ENCODE measurements at places on chromosomes 4 and X.

- no peaks in the 10 kb centered on the region for H3K27me3 ChIP-seq
- peaks cover 19% of the 10 kb centered on the region for H3K4me1 ChIP-seq
- H3K36me3 ChIP-seq, result peaks cover 7% of the 10 kb centered on the region
- H3K4me3 ChIP-seq, result peak overlapping the region; percentile 65
Observed at GRCh38 chr4:94208266-94208665, 601 bp downstream of the SMARCAD1 start.

- no peak overlapping the region for H3K4me3 ChIP-seq
- H3K27ac ChIP-seq, result no peak overlapping the region
- no peaks in the 10 kb centered on the region for H3K36me3 ChIP-seq
- no peaks in the 10 kb centered on the region for H3K27me3 ChIP-seq
- peak; percentile 69 for DNase-seq
Observed at GRCh38 chr4:85147481-85148076, 181.1 kb upstream of the WDFY3 start.

DNA sequence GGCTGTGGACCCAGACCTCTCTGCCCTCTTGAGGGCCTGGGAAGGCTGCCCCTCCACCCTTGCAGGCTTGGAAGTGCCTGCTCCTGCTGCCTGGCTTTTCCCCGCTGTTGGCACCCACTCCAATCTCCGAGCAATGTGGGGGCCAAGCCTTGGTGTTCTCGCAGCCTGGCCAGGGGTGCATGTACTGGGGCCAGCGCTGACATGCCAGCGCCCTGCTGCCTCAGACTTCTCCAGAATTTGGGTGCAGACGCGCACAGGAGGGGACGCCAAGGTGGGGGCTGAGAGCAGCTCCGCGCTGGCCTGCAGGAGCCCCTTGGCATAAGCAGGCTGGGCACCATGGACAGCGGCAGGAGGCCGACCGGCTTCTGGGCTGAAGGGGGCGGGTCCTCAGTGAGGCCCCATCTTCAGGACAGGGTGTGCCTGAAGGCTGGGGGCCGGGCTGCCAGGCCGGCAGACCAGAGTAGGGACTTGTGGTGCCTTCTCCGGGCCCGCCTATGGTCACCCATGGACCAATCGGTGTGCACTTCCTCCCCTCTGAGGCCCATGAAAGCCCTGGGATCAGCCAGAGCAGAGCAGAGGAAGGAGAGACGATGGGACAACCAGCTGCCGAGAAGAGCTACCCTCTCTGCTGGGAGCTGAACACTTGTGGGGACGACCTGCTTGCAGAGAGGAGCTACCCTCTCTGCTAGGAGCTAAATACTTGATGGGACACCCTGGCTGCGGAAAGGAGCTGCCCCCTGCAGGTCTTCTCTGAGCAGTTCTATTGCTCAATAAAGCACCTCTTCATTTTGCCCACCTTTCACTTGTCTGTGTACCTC, 118.3 kb downstream of the DNAAF6 start:
- no peaks in the 10 kb centered on the region for H3K36me3 ChIP-seq
- H3K27me3 ChIP-seq, result no peaks in the 10 kb centered on the region
- H3K4me3 ChIP-seq, result peak overlapping the region; percentile 6
- no peaks in the 10 kb centered on the region for H3K4me1 ChIP-seq
- peak; percentile 89 for DNase-seq
- no peak overlapping the region for H3K27ac ChIP-seq

- no peak for DNase-seq
- H3K27ac ChIP-seq, result no peak overlapping the region
- no peaks in the 10 kb centered on the region for H3K27me3 ChIP-seq
- no peaks in the 10 kb centered on the region for H3K4me1 ChIP-seq
- no peak overlapping the region for H3K4me3 ChIP-seq
Observed at GRCh38 chrX:72100824-72101351, 30.8 kb downstream of the RTL5 start.

DNA sequence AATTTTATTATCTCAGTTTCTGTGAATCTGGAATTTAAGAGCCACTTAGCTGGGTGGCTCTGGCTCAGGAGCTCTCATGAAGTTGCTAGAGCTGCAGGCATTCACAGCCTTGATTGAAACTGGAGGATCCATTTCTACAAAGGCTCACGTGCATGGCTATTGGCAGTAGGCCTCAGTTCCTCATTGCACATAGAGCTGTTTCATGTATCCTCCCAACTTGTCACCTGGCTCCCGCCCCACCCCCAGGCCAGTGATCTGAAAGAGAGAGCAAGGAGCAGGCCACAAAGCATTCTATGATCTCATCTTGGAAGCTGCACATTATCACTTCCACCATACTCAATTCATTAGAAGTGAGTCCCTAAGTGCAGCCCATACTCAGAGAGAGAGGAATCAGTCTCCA, 18.5 kb upstream of the AP1AR start:
- H3K4me1 ChIP-seq, result no peaks in the 10 kb centered on the region
- DNase-seq, result no peak
- H3K27me3 ChIP-seq, result no peaks in the 10 kb centered on the region
- no peaks in the 10 kb centered on the region for H3K36me3 ChIP-seq
- H3K4me3 ChIP-seq, result no peak overlapping the region
- no peak overlapping the region for H3K27ac ChIP-seq

GRCh38 chr4:2249526-2250356, 7.8 kb upstream of the HAUS3 start:
- H3K4me1 ChIP-seq, result no peaks in the 10 kb centered on the region
- H3K27me3 ChIP-seq, result no peaks in the 10 kb centered on the region
- H3K36me3 ChIP-seq, result peaks cover under 1% of the 10 kb centered on the region
- DNase-seq, result no peak
- H3K27ac ChIP-seq, result no peak overlapping the region

- H3K27ac ChIP-seq, result no peak overlapping the region
- no peaks in the 10 kb centered on the region for H3K36me3 ChIP-seq
- H3K4me1 ChIP-seq, result no peaks in the 10 kb centered on the region
- peak; percentile 15 for DNase-seq
- H3K27me3 ChIP-seq, result no peaks in the 10 kb centered on the region
Observed at GRCh38 chrX:72045552-72046277, 86.0 kb downstream of the RTL5 start.

GRCh38 chr4:144969821-144970220, 128.2 kb downstream of the ANAPC10 start:
- no peak for DNase-seq
- H3K4me1 ChIP-seq, result peaks cover 6% of the 10 kb centered on the region
- no peaks in the 10 kb centered on the region for H3K27me3 ChIP-seq
- H3K4me3 ChIP-seq, result no peak overlapping the region
- no peaks in the 10 kb centered on the region for H3K36me3 ChIP-seq

DNA sequence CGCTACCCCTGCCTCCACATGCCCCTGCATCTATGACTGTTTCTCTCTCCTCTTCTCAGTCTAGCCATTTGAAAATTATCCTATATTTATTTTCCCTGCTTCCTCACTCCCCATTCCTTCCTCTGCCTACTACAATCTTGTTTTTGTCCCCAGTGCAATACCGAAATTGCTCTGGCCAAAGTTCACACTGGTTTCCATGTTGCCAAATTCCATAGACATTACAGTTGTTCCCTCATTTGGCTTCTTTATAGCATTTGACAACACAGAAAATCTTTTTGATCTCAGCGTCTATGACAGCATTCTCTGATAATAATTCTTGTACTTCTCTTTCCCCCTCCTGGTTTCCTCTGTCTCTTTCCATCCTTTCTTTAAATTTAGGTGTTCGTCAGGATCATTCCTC, 99.4 kb downstream of the GPR82 start:
- no peaks in the 10 kb centered on the region for H3K36me3 ChIP-seq
- no peak for DNase-seq
- H3K4me1 ChIP-seq, result peaks cover 4% of the 10 kb centered on the region
- no peak overlapping the region for H3K27ac ChIP-seq
- no peak overlapping the region for H3K4me3 ChIP-seq
- H3K27me3 ChIP-seq, result no peaks in the 10 kb centered on the region
